NCI-H187 (cell line): ENCODE measurements at places on chromosomes 6 and 20.

DNA sequence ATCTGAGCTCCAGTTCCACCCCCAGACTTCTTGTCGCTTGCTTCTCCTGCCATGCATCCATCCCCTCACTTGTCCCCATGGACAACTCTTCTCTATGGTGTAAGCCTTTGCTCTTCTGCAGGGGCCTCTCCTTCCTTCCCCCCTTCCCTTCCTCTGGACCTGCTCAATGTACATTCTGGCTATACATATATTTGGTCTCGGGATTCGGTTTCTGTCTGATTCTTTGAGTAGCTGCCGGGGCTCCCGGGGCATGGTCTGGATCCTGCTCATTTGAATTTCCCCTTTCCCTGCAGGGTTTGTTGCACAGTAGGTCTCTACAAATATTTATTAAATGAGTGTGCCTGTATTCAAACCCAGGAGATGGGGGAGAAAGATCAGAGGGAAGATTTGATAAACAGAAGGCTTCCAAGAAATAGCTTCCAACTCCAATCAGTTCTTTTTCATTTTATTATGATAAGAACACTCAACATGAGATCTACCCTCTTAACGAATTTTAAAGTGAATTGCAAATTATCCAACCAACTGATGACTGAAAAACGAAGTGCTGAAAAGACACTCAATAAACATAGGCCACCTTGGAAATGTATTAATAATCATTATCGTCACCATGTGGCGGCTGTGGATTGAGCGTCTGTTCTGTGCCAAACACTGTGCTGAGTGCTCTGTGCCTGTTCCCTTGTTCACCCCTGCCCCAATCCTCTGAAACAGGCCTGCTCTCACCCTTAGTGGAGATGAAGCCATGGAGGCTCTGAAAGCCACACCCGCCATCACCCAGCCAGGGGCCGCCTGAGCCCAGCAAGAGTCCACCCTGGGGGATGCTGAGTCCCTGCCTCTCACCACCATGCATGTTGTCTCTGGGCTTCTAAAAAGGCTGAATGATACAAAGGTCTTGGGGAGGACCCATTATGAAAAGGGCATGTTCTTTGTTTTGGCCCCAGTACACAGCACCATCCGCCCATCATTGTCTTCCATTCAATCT lies 34.3 kb upstream of the APCDD1L start:
- no peak for DNase-seq

DNA sequence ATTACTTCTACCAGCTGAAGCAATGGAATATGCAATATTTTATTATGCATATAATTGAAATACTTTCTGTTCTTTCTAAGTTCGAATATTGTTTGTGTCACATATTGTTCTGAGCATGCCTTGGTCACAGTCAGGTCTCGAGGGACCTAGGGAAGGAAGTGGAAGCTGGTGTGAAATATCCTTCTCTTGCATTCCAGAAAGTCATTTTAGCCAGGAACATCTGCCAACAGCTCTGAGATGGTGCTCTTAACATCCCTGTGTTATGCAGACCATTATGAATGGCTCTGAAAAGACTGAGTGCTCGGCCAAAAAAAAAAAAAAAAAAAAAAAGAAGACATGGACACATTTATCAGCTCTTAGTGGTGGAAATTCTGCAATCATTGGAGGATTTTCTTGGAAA lies 132.7 kb upstream of the JAG1 start:
- no peak for DNase-seq

DNA sequence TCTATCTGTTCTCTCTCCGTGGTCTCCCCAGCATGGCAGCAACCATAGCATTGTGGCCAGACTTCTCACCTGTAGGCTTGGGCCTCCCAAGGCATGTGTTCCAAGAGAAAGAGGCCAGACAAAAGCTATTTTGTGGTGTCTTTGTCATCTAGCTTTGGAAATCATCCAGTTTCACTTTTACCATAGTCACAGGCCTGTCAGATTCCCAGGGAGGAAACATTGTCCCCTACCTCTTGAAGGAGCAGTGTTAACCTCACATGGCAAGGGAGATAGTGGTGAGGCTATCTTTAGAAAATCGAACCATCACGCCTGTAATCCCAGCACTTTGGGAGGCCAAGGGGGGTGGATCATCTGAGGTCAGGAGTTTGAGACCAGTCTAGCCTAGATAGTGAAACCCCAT lies 42.3 kb upstream of the RALGAPA2 start:
- DNase-seq, result no peak

- peak; percentile 89 for DNase-seq
Observed at GRCh38 chr6:134267917-134268361, 50.0 kb downstream of the SGK1 start.

DNA sequence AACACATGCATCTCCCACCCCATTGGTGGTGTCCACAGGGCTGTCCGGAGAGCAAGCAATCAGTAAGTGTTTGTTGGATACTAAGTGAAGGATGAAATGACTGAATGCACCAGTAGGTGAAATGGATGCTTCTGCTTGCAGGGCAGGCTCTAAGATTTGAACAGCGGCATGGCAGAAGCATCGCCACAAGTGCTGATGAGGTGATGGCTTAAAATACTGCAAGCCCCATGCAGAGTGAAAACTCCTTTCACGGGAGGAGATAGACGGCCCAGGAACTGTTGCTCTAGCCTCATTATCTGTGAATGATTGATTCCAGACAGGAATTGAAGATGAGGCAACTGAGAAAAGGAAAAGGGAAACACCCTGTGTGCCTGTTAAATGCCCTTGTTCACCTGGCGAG lies 158.9 kb downstream of the LY86 start:
- no peak for DNase-seq

DNA sequence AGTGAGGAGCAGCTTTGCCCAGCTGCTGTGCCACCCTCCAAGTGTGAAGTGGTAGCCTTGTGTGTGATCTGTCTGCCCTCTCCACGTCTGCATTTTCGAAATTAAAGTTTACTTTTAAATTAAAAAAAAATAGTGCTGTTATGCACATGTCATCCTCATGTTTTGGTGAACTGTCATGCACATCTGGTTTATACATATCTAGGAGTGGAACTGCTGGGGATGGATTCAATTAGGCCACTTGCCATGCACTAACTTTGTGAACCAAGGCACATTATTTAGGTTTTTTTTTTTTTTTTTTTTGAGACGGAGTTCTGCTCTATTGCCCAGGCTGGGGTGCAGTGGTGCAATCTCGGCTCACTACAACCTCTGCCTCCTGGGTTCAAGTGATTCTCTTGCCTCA lies 3.6 kb downstream of the GTSF1L start:
- no peak for DNase-seq

- no peak for DNase-seq
Observed at GRCh38 chr6:79705456-79705995, 74.4 kb downstream of the SH3BGRL2 start.

- DNase-seq, result peak; percentile 27
Observed at GRCh38 chr20:40990542-40991120, 38.0 kb upstream of the TOP1 start.

GRCh38 chr6:1039191-1039590 lies 272.7 kb upstream of the FOXQ1 start:
- DNase-seq, result no peak

DNA sequence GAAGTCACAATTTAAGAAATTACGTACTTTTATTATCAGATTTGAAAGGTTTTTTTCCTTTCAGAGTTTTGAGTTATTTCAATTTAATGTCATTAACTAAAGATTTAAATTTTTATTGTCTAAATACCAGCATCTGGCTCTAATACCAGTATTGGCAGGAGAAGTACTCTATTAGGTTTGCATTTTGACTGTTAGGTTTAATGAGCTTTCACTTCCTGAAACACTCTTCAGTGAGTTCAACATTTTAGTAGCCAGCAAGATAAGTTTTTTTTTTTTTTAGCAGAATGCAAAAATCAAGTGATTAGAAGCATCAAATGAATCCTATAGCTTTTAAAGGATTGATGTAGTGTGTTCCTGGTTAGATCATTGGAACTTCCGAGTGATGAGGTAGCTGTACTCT lies 34.0 kb upstream of the SCGN start:
- DNase-seq, result no peak

GRCh38 chr6:20511852-20512251 lies 22.4 kb upstream of the CDKAL1 start:
- DNase-seq, result no peak

DNA sequence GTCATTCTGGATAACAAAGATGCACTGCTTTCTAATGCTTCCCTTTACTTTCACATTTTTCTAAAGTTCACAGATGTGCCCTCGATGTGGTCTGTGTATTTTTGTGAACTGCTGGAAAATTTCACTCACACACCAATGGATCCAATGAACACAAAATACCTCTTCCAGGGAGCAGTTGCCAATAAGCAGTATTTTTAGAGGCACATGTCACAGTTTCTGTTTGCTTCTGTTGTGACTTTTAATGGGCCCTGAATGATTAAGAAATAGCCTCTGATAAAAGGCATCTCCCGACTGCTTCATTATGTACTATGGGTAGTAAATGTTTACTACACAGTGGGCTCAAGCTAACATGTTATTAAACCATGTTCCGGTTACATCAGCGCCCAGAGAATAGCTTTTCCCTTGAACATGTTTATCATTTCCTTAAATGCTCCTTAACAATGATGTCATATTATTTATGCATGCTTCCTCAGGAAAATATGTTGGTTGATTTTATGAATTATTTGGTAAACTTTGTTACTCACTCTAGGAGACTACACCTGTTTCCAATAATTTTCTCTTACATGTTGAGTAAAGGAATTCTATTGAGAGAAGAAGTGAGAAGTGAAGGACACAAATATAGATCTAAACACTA lies 188.0 kb downstream of the KCNQ5 start:
- DNase-seq, result no peak

DNA sequence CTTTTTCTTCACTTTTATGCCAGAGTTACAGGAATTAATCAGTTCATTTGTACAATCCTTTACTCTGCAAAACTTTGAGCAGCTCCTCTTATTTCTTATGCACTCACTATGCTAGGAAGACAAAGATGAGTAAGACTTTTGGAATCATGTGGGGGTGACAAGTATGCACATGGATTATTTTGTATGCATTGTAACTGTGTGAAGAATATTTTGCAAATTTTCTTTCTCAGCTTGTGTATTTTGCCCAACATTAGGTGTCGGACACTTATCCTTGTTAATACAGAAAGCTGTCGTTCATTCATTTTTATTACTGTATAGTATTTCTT lies 88.6 kb downstream of the PPP1R14C start:
- no peak for DNase-seq

- DNase-seq, result no peak
Observed at GRCh38 chr20:51092338-51092737, 69.4 kb upstream of the KCNG1 start.

- no peak for DNase-seq
Observed at GRCh38 chr6:132749111-132749510, 8.6 kb downstream of the VNN2 start.

DNA sequence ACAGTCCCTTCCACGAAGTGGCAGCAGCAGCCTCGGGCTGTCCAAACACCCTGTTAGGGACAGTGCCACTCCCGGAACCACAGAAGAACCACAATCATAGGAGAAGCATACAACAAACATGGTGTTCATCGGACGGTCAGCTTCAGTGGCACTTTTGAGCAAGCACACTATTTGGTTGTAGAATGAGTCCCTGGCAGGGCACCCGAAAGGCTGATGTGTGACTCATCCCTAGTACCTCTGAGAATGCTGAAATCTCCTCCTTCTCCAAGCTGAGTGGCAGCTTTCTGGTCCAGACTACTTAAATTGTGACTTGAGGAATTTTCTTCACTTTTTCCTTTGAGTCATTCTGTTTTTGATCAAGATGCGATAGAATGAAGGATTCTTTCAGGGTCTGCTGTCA lies 282.5 kb downstream of the ESR1 start:
- DNase-seq, result no peak

DNA sequence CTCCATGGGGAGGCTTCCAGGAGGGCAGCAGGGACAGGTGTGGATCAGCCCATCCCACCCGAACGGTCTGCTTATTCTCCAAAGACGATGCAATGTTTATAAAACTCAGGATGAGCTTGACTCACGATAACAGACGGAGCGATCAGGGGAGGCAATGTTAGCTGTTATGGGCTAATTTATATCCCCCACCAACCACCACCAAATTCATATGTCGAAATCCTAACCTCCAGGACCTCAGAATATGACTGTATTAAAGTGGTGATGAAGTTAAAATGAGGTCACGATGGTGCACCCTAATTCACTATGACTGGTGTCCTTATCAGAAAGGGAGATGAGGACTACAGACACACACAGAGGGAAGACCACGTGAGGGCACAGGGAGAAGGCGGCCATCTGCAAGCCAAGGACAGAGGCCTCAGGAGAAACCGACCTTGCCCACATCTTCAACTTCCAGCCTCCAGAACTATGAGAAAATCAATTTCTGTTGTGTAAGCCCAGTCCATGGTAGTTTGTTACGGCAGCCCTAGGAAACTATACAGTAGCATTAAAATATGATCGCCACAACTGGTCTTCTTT lies 7.0 kb downstream of the ADTRP start:
- DNase-seq, result no peak

- DNase-seq, result no peak
Observed at GRCh38 chr20:22374066-22374465, 210.3 kb downstream of the FOXA2 start.

GRCh38 chr20:20412750-20413149 lies 44.8 kb downstream of the INSM1 start:
- DNase-seq, result no peak

DNA sequence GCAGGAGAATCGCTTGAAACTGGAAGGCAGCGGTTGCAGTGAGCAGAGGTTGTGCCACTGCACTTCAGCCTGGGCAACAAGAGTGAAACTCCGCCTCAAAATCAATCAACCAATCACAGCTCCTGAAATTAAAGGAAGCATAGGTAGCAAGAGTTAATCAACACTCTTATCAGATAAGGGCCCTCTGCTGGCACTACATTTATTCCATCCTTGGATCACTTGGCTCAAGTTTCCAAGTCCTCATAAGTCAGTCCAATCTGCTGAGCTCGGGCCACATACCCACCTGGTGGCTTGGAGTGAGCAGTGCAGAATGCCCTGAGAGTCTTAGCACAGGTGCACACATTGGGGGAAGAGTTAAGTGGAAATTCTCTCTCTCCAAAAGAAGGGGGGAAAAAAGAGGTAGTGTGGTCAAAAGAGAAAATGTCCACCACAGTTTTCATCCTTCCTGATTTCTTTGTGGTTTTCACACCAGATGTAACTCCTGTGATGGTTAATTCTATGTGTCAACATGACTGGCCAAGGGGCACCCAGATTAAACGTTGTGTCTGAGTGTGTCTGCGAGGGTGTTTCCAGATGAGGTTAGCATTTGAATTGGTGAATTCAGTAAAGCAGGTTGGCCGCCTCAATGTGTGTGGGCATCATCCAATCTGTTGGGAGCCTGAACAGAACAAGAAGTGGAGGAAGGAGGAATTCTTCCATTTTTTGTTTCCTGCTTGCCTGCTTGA lies 14.2 kb upstream of the FAM8A1 start:
- no peak for DNase-seq

- DNase-seq, result no peak
Observed at GRCh38 chr6:68128211-68128610, 506.9 kb upstream of the ADGRB3 start.

GRCh38 chr6:84052204-84052882 lies 18.8 kb downstream of the MRAP2 start:
- DNase-seq, result peak; percentile 62
